G401 (cell line): ENCODE measurements at places on chromosomes 1 and 21.

DNA sequence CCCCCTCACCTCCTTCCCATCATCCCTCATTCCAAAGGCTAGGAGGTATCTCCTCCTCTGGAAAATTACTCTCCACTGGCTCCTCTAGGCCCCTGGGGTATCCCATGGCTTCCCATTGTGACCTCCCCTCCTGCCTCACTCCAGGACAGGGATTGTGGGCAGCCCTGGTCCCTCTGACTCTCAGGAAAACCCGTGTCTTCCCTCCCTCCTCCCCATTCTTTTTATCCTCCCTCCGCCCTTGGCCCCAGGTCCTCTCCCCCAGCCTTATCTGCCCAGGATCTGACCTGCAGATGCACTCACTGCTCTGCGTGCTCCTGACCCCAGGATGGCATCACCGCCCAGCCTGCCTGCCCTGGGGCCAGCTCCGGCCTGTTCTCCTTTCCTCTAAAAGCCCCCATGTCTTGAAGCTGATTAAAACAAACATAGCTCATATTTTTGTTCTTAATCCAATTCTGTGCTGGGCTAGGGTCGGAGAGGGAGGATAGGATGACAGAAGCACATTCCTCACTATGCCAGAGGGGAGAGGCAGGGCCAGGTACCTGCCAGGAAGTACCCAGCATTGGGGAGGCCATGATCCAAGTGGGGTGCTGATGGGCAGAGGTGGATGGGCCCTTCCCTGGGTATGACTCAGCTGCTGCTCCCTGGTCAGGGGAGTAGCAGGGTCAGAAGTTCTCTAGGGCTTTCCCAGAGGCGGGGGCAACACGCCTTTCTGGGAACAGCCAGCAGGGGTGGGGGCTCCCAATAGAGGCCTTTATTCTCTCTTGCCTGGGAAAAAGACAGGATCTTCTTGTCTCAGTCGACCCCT lies 13.8 kb upstream of the UBL4B start:
- DNase-seq: no peak

DNA sequence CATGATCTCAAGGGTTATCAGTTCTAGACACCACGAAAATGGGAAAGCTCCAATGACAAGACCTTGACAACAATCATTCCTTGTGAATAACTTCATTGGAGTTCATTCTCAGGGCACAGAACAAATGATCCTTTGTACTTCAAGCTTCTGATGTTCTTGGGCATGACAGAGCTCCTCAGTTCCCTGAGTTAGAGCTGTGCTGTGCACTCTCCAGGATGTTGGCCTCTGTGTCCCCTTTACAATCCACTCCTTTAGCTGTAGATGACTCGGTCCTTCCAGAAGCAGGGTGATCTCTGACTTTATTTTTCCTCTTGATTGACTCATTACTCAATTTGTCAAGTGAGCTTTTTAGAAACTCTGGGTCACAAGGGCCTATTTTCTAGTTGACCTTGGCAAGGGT lies 3.9 kb upstream of the FAM78B start:
- DNase-seq: no peak

DNA sequence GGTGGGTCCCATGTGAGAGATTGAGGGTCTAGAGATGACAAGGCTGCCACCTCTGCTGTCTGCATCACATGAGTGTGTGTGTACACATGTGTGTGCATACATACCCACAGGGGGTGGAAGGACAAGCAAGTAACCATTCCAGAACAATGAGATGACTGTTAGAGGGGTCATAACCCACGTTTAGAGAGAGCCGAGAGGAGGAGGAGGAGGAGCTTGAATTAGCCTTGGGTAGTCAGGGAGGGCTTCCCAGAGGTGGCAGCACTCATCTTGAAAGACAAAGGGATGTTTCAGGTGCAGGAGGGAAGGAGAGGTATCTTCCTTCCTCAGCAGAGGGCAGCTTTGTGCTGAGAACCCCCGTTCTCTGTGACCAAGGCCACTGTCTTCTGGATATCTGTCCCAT lies 21.3 kb downstream of the TNFRSF1B start:
- no peak for DNase-seq

DNA sequence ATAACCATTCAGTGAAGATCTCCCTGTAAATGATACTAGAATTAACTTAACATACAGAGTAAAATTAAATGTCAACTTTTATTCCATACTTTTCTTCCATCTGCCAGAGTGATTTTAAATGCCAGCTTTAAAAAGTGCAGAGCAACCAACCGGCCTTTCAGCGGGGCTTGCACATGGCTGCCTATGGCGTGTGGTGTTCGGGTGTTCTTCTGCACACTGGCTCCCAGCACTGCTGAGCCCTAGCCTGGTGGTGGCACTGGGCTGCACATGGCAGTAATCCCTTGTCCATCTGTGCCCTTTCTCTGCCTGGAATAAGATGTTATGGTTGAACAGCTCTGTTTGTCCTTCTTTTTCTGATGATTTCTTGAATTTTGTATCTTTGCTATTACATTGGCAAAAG lies 156.3 kb downstream of the SNX7 start:
- DNase-seq: peak; percentile 3

DNA sequence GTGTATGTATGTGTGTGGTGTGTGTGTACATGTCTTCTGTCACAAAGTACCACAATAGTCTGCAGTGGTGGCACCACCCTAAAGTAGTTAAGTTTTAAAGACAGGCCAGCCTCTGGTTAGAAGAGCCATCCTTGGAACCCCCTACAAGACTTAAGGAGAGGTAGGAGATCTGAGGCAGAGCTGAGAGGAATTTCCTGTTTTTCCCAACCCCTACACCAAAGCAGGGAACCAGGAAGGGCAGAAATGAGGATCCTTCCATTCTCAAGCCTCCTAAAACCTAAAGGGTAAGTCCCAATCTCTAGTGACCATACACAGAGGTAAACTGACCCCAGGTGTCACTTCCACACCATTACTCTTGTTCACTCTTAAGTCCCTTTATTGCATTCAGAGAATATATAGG lies 11.1 kb downstream of the PEA15 start:
- DNase-seq: peak; percentile 9

DNA sequence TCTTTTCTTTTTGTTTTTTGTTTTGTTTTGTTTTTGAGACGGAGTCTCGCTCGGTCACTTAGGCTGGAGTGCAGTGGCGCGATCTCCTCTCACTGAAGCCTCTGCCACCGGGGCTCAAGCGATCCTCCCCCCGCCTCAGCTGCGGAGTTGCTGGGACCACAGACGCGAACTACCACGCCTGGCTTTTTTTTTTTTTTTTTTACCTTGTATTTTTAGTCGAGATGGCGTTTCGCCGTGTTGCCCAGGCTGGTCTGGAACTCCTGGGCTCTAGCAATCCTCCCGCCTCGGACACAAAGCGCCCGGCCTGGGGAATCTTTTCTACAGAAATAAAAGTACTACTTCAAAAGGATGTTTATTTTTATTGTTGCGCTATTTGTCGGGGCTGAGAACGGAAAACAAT lies 1.1 kb upstream of the SETDB1 start:
- no peak for DNase-seq

- DNase-seq: no peak
These were observed 23.4 kb downstream of the STYXL2 start for GRCh38 chr1:167117225-167117624.

DNA sequence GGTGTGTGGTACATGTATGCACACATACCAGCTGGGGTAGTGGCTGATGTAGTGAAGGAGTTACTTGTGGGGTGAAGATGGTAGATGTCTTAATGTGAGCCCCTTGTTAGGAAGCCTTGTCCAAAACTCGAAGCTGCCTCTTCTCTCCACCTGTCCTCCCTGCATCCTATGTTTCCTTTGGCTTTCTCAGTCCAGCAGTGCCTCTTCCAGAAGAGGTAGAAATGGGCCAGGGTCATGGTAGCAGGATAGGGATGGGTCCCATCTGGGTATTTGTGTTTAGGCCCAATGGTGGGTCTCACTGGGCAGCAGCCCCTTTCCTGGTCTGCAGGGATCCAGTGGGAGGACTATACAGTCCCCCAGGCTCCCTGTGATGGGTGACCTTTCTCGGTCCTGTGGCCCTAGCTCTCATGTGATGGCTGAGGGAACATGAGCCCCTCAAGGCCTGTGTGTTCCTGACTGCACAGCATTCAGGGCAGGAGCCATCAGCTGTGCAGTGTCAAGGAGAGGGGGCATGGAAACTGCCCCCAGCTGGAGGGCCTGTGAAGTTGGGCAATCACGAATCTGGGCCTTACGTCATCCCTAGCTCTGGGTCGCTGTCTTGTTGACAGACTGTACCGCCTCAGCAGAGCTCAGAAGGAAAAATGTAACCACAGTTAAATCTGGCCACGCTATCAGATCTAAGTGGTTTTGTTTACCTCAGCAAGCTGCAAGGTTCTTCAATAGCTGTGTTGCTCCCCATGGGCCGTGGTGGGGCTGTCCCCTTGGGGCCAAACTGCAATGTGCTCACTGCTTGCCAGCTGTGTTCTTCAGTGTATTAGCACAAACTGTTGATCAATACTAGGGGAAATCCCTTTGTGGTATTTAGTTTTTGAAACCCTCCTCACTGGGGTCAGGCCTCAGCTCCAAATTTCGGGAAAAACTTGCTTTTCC lies 82.7 kb downstream of the NOS1AP start:
- no peak for DNase-seq

DNA sequence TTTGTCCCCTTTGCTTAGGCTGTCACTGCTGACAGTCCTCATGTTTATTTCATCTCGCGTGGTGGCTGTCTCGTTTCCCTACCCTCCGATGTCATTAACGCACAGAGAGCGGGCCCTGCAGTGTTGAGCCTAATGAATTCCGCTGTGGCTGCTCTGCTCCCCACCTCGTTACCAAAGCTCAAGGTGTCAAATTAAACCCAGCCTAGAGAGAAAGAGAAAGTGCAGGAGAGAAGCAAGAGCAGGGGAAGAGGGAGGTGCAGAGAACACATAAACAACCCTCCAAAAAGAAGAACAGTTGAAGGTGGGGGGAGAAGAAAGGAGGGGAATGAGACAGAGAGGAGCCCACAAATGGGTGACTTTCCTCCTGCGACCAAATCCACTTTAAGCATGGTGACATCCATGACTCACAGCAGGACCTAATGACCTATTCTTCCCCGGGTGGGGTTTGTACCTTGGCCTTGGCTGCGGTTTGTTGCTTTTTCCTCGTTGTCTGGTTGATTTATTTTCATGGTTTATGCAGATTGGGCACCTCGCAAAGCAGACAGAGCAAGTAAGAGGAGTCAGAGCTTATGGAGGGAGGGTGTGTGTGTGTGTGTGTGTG lies 92.5 kb downstream of the PBX1 start:
- no peak for DNase-seq

DNA sequence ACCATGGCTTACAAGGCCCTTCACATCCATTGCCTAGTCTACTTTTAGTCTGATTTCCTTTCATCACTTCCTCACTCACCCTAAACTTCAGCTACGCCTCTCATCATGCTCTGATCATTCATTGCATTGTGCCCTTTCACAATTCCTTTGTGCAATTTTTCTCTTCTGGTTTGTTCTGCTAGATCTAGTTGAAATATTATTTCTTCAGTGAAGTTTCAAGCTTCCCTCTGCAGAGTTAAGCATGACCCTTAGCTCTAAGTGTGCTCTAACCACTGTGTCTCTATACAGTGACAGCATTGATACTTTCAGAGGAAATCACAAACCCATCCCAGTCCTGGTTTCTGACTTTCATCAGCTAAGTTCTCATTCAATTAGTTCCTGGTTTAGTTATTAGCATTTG lies 166.1 kb downstream of the PLA2G4A start:
- DNase-seq: no peak

GRCh38 chr1:178923512-178923911 lies 52.6 kb upstream of the ANGPTL1 start:
- no peak for DNase-seq

DNA sequence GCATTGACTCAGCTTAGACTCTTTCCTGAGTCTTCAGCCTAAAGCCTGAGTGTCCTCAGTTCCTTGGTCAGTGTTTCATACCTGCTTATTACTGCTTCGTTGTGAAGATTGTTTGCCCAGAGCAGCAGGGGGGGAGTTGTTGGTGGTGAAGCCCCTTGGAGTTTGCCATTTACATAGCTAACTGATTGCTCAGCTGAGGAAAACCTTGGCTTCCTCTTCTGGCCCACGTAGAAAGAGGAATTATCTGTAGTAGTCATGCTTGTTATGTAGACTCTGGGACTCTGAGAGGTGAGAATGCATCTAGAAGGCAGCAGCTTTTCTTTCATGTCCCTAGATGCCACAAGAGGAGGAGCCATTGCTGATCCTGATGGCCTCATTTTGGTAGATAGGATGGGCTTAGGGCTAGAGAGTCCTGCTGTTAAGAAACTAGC lies 125.9 kb downstream of the MAST2 start:
- peak; percentile 22 for DNase-seq

DNA sequence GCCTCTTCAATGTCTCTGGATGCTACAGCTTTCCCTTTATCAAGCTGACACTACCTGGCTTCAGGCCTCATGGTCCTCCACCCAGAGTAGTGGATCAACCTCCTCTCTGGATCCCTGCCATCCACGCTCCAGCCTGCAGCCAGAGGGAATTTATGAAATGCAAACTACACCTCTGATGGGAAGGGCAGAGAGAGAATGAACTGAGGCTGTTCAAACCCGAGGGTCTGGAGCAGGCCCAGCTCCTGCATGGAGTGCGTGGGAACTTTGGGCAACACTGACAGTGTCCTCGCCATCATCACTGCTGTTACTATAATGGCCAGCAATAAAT lies 157.8 kb downstream of the TRABD2B start:
- no peak for DNase-seq

DNA sequence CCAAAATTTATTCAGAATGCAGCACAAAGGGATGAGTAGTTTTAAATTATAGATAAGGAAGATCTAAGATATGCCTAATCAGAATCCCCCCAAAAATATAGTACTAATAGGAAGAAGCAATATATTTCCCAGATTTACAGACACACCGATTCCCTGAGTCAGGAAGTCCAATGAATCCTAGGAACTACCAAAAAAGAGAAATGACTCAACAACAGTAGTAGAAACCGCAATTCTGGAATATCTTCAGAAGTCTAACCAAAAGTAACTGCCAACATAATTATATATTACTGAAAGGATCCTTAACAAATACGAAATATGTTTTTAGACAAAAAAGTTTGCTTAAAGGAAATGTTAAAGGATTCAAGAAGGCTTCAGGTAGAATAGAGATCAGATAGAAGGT lies 10.3 kb downstream of the AHCTF1 start:
- no peak for DNase-seq

- DNase-seq: no peak
These were observed 255.1 kb upstream of the CXADR start for GRCh38 chr21:17257784-17258183.

DNA sequence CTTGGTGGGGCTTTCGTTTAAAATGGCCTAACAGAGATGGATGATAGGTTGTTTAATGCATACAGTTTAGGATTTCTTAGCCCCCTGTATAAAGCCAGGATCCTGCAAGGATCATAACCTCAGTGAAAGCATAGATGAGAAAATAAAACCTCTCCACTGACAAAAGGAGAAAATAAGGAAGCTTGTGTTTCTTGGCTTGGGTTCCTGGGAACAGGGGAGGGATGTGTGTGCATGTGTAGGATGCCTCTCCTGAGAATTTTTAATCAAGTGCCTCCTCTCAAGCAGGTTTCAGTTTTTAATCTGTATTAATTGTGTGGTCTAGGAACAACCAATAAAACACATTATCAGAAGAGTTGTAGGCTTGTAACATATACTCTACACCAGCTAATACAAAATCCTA lies 26.1 kb downstream of the PRKACB start:
- DNase-seq: peak; percentile 70
